Stimulated activated CD8-positive, alpha-beta memory T cell treated with anti-CD3 and anti-CD28 coated beads, Interleukin-2, amount 100 ng/mL, for 1 hour (primary cell): ENCODE measurements at places on chromosomes 7 and 10.

GRCh38 chr10:72303424-72304128 is 29.9 kb downstream of the DDIT4 start:
- no peak for DNase-seq

- DNase-seq: no peak
Measured at GRCh38 chr10:86375204-86375603, 8.6 kb upstream of the GRID1 start.

DNA sequence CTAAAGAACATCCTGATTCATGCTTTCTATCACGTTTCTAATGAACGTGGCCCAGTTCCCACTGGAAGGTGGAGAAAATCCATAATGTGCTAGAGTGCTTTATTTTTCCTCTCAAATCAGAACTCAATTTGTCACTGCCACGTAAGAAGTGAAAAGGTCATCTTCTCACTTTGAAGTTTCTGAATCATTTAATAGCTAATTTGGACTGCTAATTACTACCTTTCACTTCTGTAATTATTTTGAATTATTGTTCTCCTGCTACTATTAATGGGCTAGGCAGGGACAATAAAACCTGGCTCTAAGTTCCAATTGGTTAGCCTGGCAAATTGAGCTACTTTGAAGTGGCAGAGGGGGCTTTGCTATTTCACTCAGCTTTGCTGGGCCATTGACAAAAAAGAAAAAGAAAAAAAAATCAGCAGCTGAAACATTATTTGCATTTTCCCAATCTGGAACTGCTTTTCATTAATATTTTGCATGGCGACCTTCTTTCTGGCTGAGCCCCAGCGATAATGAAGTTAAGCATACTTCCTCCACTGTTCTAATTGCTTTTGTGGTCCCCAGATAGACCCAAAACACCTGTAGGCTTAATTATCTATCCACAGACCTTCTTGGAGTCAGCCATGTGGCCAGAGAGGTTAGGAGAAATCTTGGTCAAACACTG is 264.2 kb downstream of the SEC23IP start:
- no peak for DNase-seq

GRCh38 chr10:126109893-126110292 is 213.5 kb downstream of the FANK1 start:
- DNase-seq: no peak

DNA sequence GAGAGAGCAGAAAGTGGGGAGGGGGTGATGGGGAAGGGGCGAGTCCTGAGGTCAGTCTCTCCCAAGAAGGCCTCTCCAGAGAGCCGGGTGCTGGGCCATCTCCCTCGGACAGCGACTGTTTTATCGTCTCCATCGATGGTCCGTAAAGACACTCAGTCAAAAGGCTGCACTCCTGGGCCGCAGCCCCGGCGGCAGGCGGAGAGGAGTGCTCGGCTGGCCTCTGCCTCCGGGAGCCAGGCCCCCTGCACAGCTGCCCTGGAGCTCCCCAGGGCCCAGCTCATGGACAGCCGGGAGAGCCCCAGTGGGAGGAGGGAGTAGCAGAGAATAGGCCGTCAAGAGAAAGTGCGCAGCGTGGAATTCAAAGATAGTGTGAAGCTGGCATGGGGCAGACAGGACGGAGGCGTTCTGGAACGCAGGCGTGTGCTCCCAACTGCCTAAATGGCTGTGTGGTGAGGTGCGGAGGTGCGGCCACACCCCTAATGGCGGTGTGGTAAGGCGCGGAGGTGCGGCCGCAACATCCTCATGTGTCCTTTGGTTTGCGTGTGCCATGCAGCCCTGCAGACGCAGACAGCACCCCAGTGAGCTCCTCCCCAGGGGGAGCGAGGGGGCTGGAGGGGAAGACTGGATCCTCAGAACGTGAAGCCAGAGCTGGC is 477.5 kb upstream of the FOXK1 start:
- peak; percentile 4 for DNase-seq

GRCh38 chr7:90723866-90724265 is 127.7 kb downstream of the CDK14 start:
- DNase-seq: no peak
